T-helper 22 cell (primary cell): ENCODE measurements at places on chromosomes 4 and X.

GRCh38 chr4:36215627-36216026 is 28.7 kb downstream of the ARAP2 start:
- no peak for DNase-seq

DNA sequence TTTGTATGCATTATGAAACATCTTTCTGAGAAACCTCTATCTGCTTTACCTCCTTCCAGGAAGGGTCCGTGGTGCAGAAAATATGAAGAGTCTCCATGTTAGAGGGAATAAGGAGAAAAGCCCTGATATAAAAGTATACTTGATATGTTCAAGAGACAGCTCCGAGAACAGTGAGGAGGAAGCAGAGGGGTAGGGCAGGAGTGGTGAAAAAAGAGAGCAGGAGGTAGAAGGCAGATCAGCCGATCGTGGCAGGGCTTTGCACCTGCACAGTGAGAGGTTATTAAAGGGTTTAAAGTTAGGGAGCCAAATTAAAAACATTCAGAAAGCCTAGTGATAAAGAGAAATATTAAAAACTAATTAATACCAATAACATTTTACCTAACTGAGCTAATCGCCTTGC is 419.7 kb downstream of the FAT4 start:
- no peak for DNase-seq

GRCh38 chrX:154748712-154749339 is 2.1 kb downstream of the GAB3 start:
- no peak for DNase-seq

GRCh38 chrX:15616531-15616930 is 15.8 kb upstream of the ACE2 start:
- DNase-seq: no peak

- DNase-seq: no peak
These were observed 687.0 kb downstream of the DMD start for GRCh38 chrX:32524385-32524784.

- DNase-seq: no peak
These were observed 81.0 kb upstream of the KLF3 start for GRCh38 chr4:38582889-38583470.

- DNase-seq: no peak
These were observed 112.4 kb downstream of the BMPR1B start for GRCh38 chr4:94870146-94870545.

DNA sequence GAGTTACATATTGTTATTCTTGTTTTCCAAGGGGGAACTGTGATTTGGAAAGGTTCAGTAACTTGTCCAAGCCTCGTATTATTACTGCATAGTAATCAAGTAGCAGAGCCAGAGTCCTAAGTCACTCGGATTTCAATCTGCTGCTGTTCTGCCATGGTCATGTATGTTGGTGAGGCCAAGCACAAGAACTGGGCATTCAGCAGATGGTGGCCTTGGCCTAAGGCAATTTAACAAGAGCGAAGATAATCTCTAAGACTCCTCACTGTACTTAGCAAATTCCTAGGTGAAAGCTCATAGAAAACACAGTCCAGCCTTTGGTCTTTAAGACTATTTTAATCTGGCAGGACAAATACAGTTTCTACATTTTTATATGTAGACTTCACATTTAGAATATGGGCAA is 64.8 kb downstream of the NDST3 start:
- DNase-seq: no peak

DNA sequence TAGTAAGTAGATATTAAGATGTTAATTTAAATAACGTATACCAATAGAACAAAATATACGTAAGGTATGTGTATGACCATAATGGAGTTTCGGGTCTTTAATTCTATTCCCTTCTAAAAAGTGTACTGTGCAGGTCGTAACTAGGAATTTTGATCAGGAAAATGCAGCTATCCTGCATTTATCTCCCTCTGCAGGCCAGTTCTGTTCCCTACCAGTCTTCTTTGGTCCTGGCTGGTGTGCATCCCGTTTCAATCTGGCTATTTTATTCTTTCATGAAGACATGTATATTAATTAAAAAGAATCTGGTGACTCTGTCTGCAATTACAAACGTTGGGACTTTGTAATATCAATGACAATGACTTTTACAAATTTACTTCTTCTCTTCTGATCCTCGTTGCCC is 534.1 kb upstream of the AADAT start:
- DNase-seq: no peak

GRCh38 chr4:37244583-37245390 is at the start of gene NWD2:
Gene NWD2 (plus strand): TSS chr4:37244743. CDS start chr4:37245068, 325 bp downstream.
- DNase-seq: no peak

GRCh38 chr4:142314686-142315085 is 531.4 kb downstream of the INPP4B start:
- DNase-seq: no peak

DNA sequence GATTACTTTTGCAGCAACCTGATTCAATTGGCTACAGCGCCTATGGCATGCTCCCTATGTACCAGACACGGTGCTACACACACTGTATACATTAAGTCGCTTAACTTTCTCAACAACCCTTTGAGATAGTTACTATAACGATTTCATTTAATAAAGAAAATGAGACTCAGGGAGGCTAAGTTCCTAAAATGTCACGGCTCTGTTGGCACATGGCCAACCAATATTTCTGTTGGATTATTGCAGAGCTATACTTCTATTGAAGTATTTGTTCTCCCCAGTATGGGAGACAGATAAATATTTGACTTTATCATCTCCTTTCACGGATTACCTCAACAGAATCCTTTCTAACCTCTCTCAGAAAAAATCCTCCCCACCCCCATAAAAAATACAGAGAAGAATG is 25.3 kb downstream of the CLNK start:
- no peak for DNase-seq

DNA sequence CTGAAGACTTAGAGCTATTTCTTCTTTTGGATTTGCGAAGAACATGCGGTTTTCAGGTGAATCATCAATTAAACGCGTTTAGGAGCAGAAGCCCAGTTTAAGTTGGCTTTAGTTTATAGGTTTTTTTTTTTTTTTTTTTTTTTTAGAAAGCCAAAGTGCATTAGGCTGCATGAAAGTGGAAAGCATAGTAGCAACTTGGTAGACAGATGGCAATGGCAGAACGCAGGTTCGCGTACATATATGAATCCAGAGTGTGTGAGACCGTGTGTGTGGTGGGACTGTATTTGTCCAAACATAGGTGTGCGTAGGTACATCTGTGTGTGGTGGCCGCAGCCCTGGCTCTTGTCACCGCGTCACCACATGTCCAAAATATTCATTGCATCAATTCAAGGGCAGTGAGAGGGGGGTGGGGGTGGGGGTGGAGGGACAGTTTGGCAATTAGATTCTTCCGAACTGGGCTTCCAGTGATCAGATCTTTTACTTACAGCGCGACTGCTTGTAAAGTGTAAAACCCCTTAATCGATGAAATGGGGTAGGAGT is 901 bp downstream of the JADE1 start:
- no peak for DNase-seq

DNA sequence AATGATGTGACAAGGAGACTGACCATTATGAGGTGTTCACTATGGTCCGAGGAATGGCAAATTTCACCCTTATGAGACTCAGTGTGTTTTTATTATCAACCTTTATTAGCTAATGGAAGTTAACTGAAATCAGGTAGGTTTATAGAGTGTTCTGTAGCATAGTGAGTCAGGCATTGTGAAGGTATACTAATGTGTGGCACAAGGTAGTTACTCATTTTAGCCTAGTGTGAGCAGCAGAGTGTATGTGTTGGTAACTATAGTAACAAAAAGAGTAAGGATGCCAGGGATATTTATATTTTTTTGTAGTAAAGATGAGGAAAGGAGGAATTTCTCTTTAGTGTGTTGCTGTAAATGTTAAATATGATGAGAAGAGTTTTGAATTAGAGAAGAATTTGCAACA is 12.0 kb downstream of the PDLIM5 start:
- no peak for DNase-seq

DNA sequence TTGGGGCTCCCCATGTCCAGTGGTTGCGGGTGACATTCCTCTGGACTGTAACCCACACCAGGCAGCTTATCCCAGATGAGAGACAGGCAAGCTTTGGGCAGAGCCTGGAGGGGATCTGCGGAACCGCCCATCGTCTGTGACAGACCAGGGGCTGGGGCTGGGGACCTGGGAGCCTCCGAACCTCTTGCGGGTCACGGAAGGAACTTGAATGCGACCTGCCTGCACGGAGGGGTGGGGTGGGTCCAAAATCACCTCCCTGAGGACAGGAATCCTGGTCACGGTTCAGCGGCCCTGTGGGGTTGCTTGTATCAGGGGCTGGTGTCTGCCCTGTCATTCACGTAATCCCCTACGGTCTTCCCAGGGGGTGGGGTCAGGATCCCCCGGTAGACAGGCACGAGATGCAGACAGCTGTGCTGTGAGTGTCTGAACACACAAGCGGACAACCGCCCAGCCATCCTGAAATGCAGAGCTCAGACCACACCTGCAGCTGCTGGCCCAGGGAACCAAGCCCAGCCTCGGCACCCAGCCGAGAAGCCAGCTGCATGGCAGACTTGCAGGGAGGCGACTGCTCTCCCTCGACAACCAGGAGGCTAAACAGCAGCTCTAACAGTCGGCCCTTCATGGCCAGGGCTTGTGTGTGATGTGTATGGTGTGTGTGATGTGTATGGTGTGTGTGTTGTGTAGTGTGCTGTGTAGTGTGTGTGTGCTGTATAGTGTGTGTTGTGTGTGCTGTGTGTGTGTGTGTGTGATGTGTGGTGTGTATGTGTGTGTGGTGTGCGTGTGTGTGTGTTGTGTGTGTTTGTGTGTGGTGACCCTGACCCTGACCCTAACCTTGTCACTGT is 105.9 kb upstream of the ADRA2C start:
- no peak for DNase-seq

DNA sequence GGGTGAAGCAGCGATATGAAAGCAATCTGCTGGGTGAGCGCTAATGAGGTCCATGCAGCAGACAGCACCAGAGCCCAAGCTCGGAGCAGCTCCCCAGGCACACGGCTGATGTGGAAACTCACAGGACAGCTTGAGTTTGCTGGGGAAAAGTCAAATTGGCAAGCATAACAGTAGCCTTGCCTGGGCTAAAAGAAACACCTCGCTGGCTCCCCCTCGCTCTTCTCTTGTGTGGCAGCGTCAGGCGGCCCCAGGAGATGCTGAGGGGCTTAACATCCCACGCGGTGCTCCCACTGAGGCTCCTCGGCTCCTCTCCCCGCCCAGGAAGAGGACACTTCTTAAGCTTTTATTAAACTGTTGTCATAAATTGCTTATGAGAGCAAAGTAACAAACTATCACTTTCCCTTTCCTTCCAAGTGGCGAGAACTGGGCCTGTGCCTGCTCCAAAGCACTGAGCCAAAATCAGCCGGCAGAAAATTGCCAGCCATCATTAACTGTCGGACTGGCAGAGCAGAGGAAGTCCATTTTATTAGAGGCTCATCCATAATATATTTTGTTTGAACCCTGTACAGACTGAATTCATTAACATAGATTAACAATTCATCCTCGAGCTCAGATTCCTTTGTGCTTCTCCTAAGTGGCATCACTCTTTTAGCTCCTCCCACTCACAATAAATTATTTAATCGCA is 111.4 kb downstream of the TSPAN5 start:
- DNase-seq: no peak

DNA sequence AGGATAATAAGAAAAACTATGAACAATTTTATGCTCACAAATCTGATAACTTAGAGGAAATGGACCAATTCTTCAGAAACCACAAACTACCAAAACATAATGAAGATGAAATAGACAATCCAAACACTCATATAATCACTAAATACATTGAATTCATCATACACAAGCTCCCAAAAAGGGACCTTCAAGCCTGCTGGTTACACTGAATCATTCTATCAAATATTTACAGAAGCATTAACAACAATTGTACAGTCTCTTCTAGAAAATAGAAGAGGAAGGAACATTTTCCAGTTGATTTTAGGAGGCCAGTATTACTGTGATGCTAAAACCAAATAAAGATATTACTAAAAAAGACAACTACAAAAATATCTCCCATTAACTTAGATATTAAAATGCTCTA is 88.3 kb downstream of the IL15 start:
- no peak for DNase-seq

DNA sequence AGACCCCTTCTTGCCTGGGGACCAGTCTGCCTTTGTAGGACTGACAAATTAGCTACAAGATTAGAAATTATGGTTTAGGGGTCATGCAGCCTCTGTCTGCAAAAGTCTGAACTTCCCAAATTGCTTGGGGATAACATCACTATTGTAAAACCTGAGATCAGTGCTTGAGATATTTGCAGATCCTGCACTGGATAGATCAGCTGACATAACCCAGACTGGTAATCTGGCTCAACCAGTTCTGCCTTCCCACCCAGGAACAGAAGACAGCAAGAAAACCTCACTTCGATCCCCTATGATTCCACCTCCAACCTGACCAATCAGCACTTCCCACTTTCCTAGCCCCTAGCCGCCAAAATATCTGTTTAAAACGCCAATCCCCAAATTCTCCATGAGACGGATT is 202.8 kb upstream of the DIAPH2 start:
- no peak for DNase-seq

GRCh38 chrX:112841820-112842157 is 1.2 kb upstream of the AMOT start:
- DNase-seq: no peak

- DNase-seq: no peak
These were observed 3.7 kb downstream of the KIF4A start for GRCh38 chrX:70293621-70294020.

GRCh38 chrX:115560978-115561604 is at the start of gene PLS3:
Gene PLS3 (plus strand): TSS chrX:115561174. CDS start chrX:115610251, 49,077 bp downstream.
- no peak for DNase-seq

DNA sequence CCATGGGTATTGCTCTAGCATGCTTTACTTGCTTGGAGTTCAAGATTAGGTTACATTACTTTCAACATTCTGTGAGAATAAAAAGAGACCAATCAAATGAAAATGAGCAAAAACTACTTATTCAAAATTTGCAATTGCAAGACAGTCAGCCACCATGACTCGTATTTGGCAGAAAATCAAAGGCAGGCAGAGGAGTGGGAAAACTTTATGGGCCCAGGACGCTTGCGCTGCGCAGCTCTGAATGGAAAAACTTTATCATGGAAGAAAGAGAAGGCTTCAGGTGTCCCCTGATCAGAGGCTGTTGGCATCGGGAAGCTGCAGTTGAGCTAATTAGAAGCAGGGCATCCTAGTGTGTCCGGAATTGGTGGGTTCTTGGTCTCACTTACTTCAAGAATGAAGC is 250.6 kb downstream of the USP46 start:
- DNase-seq: no peak

- DNase-seq: no peak
These were observed 264.6 kb downstream of the SPRY1 start for GRCh38 chr4:123661080-123661737.
